GM12878 (cell line): ENCODE measurements at places on chromosomes 4 and X. TPM values are rescaled to one million over a fixed set of nuclear protein-coding genes. Genes with fewer than 3 reads are reported as not detected.

DNA sequence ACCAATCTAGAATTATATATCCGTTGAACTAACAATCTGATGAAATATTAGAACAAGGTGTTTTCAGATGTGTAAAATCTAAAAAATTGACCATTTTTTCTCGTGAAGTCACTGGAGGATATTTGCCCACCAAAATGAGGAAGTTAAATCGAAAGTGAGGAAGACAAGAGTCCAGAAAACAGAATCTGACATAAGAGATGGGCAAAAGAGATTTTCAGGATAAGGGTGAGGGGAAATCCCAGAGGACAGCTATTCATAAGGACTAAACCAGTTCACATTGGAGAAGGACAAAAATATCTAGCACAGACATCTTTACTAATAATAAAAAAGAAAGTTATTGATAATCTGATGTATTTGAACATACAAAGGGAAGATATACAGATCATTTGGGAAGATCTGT, 18.7 kb upstream of the ALG13 start:
- no peak for DNase-seq

DNA sequence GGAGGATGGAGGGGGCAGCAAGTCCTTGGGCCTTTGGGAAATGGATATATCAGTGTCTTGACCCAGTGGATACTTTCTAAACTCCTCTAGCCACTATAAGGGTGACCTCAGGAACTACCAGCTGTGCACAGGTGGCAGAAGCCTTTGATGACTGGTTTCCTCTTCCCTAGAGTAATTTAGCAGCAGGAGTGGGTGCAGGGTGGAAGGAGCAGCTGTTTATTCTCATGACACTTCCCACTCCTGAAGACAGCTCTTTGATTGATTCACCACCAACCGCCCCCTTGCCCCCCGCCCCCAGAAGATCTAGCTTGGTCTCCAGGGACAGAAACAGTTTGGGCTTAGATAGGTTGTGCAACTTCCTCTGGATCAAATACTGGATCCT, 63.0 kb downstream of the GPC3 start:
- DNase-seq, result no peak

GRCh38 chr4:56410247-56411062, 23.2 kb upstream of the AASDH start:
- DNase-seq, result no peak

- DNase-seq, result no peak
These were observed 133.8 kb downstream of the KLHL13 start for GRCh38 chrX:117982694-117983392.

- no peak for DNase-seq
These were observed 56.1 kb downstream of the FAM193A start for GRCh38 chr4:2592572-2592971.

- DNase-seq, result peak; percentile 65
These were observed 46.9 kb downstream of the HSPA4L start for GRCh38 chr4:127829014-127829413.

- no peak for DNase-seq
These were observed 164.3 kb downstream of the AFAP1 start for GRCh38 chr4:7775396-7775795.

DNA sequence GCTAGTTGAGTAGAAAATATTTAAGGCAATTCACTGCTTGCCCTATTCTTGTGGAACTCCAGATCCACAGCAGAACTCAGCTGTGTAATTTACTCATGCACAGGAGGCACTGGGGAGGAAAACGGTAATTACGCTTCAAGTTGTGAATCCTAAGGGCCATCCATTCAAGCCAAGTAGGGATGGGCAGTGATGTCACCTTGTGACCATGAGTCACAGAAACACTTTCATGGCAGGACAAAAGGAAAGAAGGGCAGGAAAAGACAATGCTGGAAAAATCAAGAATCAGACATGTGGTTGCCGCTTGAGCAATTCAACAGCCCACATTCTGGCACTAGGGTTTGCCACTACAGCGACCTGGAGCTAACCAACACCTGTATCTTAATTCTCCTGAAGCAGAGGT, 1.4 kb downstream of the PAQR3 start:
- DNase-seq, result no peak

- no peak for DNase-seq
These were observed 615.0 kb downstream of the TMA16 start for GRCh38 chr4:164109503-164109902.

DNA sequence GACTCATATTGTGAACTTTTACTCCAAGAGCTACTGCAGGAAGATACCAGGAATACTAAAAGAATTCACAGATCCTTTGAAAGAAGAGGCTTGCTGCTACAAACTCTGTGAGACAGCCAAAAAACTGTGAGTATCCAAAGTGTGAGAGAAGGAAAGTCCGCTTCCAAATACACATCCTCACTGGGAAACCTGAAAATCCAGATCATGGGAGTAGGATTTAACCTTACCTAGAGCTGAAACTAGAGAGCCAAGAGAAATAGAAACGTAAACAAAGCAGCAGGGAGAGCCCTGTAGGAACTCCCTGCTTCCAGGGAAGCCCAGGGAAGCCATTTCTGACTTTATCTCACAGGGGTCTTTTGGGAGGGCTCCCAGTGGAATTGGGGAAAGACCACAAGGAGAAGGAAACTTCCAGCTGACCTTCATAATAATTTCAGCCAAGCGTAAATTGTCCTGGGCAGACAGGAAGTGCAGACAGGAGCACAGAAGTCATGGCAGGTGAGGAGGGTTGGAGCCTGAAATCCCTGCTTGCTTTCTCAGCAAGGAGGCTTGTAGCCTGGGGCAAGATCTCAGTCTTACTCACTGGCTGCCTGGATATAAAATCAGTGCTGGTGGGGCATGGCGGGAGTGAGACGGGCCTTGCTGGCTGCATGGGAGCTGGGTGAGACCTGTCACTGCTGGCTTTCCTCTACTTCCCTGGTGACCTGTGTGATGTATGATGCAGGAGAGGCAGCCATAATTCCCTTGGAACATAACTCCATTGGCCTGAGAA, 26.2 kb upstream of the NFKB1 start:
- DNase-seq, result no peak

DNA sequence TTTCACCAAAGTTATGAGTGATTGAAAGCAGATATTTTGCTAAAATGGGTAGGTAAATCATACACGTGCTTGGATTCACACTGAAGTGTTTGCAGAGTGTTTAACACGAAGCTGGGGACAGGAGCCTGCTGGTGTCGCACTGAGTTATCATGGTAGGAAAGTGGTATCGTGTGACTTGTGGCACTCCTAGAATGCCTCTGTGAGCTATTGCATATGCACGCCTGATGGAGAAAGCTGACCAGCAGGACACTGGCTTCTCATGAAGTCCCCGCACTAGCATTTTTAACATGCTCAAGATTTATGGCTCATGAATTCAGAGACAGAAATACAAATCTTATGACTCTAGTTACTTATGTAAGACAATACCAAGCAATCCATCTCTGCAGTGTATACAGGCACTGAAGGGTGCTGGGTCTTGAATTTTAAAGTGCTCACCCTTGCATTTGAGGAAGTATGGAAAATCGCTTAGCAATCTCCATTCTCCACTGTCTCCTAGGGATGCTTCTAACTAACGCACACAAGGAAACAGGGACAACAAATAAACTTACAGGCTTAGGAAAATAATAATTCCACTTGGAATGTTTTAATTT, 19.8 kb downstream of the VCX3B start:
- DNase-seq, result no peak

- DNase-seq, result no peak
These were observed 395 bp downstream of the RAB28 start for GRCh38 chr4:13483768-13484121.

GRCh38 chr4:68360231-68360968, 10.5 kb upstream of the YTHDC1 start:
- DNase-seq, result no peak

GRCh38 chrX:120308959-120309872, 2.0 kb downstream of the TMEM255A start:
- DNase-seq, result peak; percentile 47

- DNase-seq, result no peak
These were observed at the start of gene JADE1 for GRCh38 chr4:128809477-128810330. JADE1 (plus strand) TSS chr4:128809700; CDS start chr4:128831759, 22,059 bp downstream.

DNA sequence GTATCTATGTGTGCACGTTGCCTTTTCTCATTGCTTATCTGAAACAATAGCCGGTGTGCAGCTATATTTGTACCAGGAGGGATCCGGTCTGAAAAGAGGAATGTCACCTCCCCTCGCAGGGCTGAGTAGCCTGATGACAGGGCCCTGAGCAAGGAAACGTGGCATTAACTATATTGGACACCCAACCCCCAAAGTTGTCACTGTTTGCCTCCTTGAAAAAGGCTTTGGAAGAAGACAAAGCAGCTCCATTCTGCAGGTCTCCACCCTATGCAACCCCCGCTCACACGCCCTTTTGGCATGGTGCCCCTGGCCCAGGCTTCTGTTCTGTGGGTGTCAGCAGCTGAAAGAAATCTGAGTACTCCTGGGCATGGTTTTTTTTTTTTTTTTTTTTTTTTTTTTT, 8.2 kb downstream of the PRRG3 start:
- no peak for DNase-seq

DNA sequence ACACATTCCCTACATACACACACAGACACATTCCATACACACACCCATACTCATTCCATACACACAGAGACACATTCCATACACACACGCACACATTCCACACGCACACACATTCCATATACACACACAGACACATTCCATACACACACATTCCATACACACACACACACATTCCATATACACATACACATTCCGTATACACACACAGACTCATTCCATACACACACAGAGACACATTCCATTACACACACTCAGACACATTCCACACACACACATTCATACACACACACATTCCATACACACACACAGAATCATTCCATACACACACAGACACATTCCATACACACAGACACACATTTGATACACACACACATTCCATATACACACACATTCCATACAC, 15.2 kb downstream of the LINC00632 start:
- no peak for DNase-seq

DNA sequence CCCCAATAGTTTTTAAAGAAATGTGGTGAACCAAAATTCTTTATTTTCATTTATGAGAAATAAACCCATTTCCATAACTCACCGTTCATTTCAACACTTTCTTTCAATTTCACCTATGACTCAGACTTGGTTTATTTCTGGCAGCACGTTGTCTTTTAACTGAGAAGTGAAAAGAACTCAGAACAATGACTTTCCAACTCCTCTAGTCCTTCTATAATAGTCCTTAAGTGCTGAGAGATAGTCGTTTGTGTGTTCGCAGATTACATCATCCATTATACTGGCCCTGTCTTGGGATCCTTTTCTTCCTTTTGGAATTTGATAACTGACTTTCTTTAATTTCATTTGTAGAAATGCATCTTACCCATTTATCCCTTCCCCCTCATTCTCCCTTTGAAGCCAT, 113.6 kb downstream of the GLUD2 start:
- DNase-seq, result peak; percentile 31

GRCh38 chr4:122668241-122668640, 47.4 kb upstream of the IL21 start:
- DNase-seq, result no peak

GRCh38 chr4:124803641-124804040, 91.1 kb upstream of the ANKRD50 start:
- DNase-seq, result no peak

DNA sequence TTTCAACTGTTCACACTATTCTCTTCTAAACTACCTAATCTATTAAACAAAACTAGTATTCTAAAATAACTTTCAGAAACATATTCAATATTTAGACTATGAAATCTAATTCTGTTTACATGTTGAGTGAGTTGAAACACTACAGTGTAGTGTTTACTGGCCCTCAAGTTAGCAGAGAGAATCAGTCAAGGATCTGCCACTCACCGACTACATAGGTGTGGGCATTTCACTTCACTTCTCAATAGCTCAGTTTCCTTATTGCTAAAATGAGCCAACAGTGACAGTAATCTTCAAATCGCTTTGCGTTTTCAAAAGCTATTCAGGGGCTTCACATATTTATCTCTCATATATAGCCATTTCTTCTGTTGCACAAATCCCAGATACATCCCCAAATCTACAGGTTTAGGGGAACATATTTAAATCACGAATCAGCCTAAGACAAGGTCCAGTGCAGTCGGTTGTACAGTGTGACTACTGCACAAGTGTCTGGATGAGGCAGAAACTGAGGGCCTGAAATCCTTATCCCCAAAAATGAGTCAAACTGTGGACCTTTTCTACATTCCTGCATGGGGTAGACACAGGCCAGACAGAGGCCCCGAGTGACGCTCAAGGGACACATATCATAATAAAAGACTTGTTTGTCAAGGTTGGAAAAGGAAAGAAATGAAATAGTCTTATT, 129.8 kb downstream of the PPP3CA start:
- no peak for DNase-seq

DNA sequence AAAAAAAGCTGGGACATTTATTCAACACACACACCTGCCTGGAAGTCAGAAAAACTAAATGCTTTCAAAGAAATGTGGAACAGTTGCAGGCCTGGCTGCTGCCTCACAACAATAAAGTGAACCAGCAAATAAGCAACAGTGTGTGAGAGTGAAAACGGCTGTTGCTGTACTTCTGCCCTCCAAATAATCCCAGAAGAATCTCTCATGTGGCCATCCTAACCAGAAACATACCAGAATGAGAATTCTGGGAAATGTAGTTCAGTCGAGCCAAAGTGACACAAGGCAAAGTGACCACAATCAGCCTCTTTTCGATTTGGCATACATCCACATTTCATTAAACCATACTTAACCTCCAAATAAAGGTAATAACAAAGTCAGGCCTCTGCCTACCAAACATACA, 204.5 kb downstream of the SLC7A11 start:
- no peak for DNase-seq

GRCh38 chr4:170736710-170737109, 647.0 kb upstream of the AADAT start:
- no peak for DNase-seq

GRCh38 chr4:96009427-96010119, 169.7 kb downstream of the PDHA2 start:
- no peak for DNase-seq

- no peak for DNase-seq
These were observed 4.3 kb downstream of the CPLX1 start for GRCh38 chr4:821631-822030.

GRCh38 chrX:9327747-9328145, 137.1 kb upstream of the TBL1X start:
- no peak for DNase-seq

DNA sequence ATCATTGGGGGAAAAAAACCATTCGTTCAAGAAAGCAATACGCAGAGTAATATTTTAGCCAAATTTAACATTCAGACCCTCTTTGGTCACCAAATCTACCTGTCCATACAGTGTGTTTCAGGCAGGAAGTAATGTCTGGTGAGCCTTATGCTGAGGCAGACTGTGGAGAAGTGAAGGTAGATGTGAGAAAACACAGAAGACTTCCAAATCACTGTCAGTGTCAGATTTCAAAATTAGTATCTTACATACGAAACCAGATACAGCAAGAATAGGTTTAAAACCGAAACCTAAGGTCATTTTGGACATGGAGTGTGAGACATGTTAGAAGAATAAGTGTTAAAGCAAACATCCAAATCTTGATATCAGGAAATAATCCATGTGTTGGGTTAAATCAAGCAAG, 664.5 kb upstream of the HTR2C start:
- no peak for DNase-seq

- DNase-seq, result no peak
These were observed 114.6 kb downstream of the RBM47 start for GRCh38 chr4:40515037-40515397.

PIM2 gene
- total RNA-seq, result 29.6 and 30.4 TPM in 2 replicates

TMSB15A gene
- not detected in 2 replicates for total RNA-seq

TRMT2B gene
- 13.0 and 14.2 TPM in 2 replicates for total RNA-seq

TEX13B gene
- not detected in 2 replicates for total RNA-seq

COL4A6 gene
- 0.08 and 0.10 TPM in 2 replicates for total RNA-seq

RBM3 gene
- total RNA-seq, result 269 and 304 TPM in 2 replicates

SRPK3 gene
- total RNA-seq, result not detected in 2 replicates

CXCL11 gene
- total RNA-seq, result not detected in 2 replicates

CABS1 gene
- not detected in 2 replicates for total RNA-seq

SSX1 gene
- total RNA-seq, result 0.15 TPM in 1 of 2 replicates, not detected in the other

IL9R gene
- total RNA-seq, result 4.1 and 4.3 TPM in 2 replicates

TCEAL9 gene
- 0.67 and 0.69 TPM in 2 replicates for total RNA-seq
